ENCODE measurements at places on chromosomes 1 and 21.

- H3K27ac ChIP-seq: peak overlapping the region; percentile 19
- H3K27me3 ChIP-seq: no peaks in the 10 kb centered on the region
- H3K4me1 ChIP-seq: peaks cover 21% of the 10 kb centered on the region
- no peak for DNase-seq
These were observed 115.3 kb downstream of the COLGALT2 start for GRCh38 chr1:183922197-183922596.

- DNase-seq: no peak
- no peak overlapping the region for H3K27ac ChIP-seq
- H3K36me3 ChIP-seq: no peaks in the 10 kb centered on the region
- no peaks in the 10 kb centered on the region for H3K27me3 ChIP-seq
- no peak overlapping the region for H3K4me3 ChIP-seq
These were observed 13.1 kb downstream of the TXNIP start for GRCh38 chr1:145983206-145983675.

DNA sequence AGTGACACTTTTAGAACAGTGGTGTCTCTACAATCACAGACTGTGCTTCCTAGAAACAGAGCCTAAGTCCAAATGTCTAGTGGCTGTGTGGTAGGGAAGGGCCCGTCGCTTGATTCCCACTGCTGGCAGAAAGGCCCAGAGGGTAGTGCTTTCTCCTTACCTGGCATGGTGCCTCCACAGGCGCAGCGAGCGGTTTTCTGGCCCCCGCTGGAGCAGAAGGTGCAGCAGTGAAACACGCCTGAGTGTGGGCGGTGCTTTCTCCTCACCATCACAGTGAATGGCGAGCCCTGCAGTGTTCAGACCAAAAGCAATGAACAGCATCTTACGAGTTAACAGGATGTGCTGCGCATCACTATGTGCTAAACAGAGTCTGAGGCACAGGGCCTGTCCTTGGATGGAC is 8.3 kb downstream of the TRIM45 start:
- H3K4me1 ChIP-seq: no peaks in the 10 kb centered on the region
- H3K27me3 ChIP-seq: no peaks in the 10 kb centered on the region
- no peak overlapping the region for H3K27ac ChIP-seq

DNA sequence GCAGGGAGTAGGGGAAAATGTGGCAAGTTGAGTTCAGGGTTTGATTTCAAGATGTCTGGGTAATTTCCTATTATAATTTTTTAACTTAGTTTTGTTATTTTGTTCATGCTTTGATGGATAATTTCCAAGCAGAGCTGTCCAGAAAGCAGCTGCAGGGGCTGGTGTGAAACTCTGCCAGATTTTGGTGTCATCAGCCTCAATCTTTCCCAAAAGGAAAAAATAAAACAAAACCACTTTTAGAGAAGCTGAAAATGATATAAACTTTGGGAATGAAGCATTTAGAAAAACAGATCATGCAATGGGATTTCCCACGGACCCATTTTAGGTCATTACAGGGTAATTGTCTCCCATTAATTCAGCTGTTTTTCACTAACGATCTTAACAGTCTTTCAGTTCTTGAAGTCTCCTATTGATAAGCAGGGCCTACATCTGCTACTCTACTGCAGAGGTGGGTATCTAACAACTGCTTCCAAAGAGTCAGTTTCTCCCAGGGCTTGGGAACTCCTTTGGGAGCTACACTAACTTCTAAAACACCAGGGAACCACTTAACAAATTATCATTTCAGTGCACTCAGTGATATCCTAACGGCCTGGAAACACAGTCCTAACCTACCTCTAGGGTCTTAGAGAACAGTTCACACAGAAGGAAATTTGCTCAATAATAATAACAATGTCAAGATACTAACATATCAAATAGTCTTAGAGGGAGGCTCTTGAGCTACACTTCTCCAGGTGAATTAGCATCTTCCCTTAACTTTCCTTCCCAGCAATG is 12.3 kb downstream of the ZNF436 start:
- H3K27me3 ChIP-seq: no peaks in the 10 kb centered on the region
- no peak for DNase-seq
- no peaks in the 10 kb centered on the region for H3K4me1 ChIP-seq
- H3K27ac ChIP-seq: no peak overlapping the region

DNA sequence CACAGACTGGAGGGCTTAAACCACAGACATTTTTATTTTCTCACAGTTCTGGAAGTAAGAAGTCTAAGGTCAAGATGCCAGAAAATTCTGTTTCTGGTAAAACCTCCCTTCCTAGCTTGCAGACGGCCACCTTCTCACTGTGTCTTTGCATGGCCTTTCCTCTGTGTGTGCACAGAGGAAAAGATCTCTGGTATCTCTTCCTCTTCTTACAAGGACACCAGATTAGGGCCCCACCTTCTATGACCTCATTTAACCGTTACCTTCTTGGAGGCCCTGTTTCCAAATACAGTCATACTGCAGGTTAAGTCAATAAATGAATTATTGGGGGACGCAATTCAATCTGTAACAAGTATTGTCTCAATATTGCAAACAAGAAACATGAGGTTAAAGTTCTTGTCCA is 63.0 kb upstream of the PRDX6 start:
- no peaks in the 10 kb centered on the region for H3K4me1 ChIP-seq
- no peaks in the 10 kb centered on the region for H3K27me3 ChIP-seq
- no peak for DNase-seq
- H3K27ac ChIP-seq: no peak overlapping the region
- H3K4me3 ChIP-seq: no peak overlapping the region

DNA sequence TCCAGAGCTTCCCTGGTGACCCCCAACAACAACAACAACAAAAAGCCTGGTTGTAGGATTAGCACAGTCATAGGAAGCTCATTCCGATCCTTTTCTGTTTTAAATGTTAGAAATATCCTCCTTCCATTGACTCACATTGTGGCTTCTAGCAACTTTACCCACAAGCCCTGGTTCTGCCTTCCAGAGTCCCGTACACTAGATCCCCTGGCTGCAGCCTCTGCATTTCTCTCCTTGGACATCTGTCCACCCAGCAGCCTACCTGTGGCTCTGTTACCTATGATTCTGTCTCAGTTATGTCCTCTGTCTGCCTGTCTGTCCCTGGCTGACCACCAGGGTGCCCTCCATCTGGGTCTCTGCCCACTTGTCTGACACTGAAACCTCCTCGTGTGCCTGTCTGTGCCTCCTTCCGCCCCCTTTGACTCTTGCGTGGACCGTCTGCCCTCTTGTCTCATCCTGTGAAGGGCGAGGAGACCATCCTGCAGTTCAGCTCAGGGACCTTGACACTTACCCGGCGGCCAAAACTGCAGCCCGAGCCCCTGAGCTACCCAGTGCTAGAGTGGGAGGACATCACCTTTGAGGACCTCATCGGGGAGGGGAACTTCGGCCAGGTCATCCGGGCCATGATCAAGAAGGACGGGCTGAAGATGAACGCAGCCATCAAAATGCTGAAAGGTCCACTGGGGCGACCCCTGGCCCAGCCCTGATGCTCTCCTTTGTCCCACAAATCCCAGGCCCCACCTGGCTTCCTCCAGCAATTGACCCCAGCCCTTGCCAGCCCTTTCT is 16.1 kb downstream of the TIE1 start:
- no peaks in the 10 kb centered on the region for H3K27me3 ChIP-seq
- no peak overlapping the region for H3K4me3 ChIP-seq
- no peaks in the 10 kb centered on the region for H3K4me1 ChIP-seq

- no peaks in the 10 kb centered on the region for H3K4me1 ChIP-seq
- no peaks in the 10 kb centered on the region for H3K27me3 ChIP-seq
- DNase-seq: no peak
- no peaks in the 10 kb centered on the region for H3K36me3 ChIP-seq
- H3K27ac ChIP-seq: no peak overlapping the region
These were observed 15.0 kb downstream of the MATN1 start for GRCh38 chr1:30708361-30708728.

GRCh38 chr1:31591425-31592093 is 15.2 kb downstream of the TINAGL1 start:
- H3K36me3 ChIP-seq: no peaks in the 10 kb centered on the region
- no peaks in the 10 kb centered on the region for H3K27me3 ChIP-seq
- peak overlapping the region; percentile 67 for H3K27ac ChIP-seq
- peaks cover 23% of the 10 kb centered on the region for H3K4me1 ChIP-seq
- DNase-seq: no peak

DNA sequence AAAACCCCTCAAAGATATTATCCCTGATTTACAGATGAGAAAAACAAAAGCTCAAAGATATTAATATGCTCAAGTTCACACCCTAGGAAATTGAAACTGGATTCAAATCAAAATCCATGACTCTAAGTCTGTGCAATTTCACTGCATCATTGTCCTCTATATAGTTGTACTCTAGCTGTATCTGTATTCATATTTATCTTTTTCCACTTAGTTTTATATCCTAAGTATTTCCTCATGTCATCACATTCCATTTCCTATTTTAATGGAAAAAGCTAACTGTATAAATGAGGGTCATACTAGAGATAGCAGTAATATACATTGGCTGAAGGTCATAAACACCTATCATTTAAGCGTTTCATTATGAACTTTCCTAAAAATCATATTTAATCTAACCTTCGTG is 42.2 kb upstream of the RALGPS2 start:
- no peak overlapping the region for H3K4me3 ChIP-seq
- H3K27ac ChIP-seq: no peak overlapping the region
- peaks cover 8% of the 10 kb centered on the region for H3K4me1 ChIP-seq
- no peaks in the 10 kb centered on the region for H3K27me3 ChIP-seq
- no peak for DNase-seq

- H3K27me3 ChIP-seq: no peaks in the 10 kb centered on the region
- no peak overlapping the region for H3K27ac ChIP-seq
- H3K4me3 ChIP-seq: no peak overlapping the region
- no peaks in the 10 kb centered on the region for H3K36me3 ChIP-seq
- peaks cover 9% of the 10 kb centered on the region for H3K4me1 ChIP-seq
These were observed 326.4 kb downstream of the TGFB2 start for GRCh38 chr1:218671573-218671972.

- H3K36me3 ChIP-seq: no peaks in the 10 kb centered on the region
- H3K4me3 ChIP-seq: no peak overlapping the region
- no peak overlapping the region for H3K27ac ChIP-seq
- H3K4me1 ChIP-seq: 0 out of 2 replicates have a peak, but pooled peaks cover 4% of the 10 kb centered on the region
These were observed 6.2 kb downstream of the ILDR2 start for GRCh38 chr1:166969074-166969677.

DNA sequence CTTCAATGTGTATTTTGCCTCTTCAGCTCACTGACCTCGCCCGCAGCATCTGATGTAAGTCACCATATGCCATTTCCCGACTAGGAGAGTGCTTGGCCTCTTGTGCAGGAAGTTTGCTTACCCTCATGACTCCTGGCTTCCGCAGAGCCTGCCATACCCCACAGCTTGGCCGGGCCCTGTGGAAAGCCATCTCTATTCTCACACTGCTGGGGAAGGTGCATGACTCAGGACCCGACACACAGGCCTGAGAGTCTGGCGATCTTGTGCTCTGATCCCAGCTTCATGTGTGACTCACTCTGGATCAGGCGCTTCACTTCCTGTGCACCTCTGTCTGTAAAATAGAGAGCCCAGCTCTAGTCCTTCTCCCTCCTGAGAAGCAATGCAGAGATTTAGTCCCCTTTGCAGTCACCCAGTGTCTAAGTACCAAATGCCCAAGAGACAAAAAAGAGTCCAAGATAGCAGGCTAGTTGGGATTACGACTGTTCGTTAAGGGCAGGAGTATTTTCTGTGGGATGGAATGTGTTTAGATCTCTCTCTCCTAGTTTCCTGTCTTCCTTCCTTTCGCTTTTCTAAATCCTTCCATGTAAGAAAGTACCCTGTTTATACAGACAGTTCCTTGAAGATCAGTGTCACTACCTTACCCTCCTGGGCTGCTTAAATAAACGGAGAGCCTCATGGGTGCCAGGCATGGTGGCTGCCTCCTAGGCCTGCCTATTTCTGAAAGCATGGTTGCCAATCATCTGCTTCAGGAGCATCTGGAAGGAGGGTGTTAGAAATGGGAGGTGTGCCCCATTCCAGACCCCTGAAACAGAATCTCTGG is 62.8 kb upstream of the KIF26B start:
- H3K27me3 ChIP-seq: no peaks in the 10 kb centered on the region
- H3K4me1 ChIP-seq: peaks cover 5% of the 10 kb centered on the region
- DNase-seq: peak; percentile 40
- H3K4me3 ChIP-seq: no peak overlapping the region
- H3K27ac ChIP-seq: no peak overlapping the region

DNA sequence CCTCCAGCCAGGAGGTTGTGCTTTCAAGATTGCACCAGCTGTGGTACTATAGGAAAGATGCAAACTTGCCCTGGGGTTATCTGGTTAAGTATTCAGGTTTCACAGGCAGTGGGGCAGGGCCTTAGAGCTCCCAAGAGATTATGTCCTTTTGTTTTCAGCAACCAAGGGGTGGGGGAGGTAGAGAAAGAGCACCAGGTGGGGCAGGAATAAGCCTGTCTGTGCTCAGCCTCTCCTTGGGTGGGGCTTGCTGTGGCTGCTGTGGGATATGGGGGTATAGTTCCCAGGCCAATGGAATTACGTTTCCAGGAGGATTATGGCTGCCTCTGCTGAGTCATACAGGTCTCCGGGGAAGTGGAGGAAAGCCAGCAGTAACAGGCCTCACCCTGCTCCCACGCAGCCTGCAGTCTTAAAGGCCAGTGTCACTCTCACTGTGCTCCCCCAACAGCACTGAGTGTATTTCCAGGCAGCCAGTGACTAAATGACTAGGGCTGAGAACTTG is 508.6 kb downstream of the RWDD3 start:
- H3K36me3 ChIP-seq: no peaks in the 10 kb centered on the region
- H3K27me3 ChIP-seq: no peaks in the 10 kb centered on the region
- DNase-seq: no peak
- no peak overlapping the region for H3K4me3 ChIP-seq
- H3K27ac ChIP-seq: no peak overlapping the region

- no peak for DNase-seq
- no peaks in the 10 kb centered on the region for H3K36me3 ChIP-seq
- H3K4me3 ChIP-seq: no peak within 1 kb of the TSS
- no peaks in the 10 kb centered on the region for H3K27me3 ChIP-seq
- no peak within 1 kb of the TSS for H3K27ac ChIP-seq
These were observed at the start of gene COL24A1 for GRCh38 chr1:86156566-86157455. Gene COL24A1 (minus strand): TSS chr1:86156772. CDS start chr1:86156396, 376 bp downstream.

GRCh38 chr1:200877839-200878551 is 5.2 kb downstream of the GPR25 start:
- no peak overlapping the region for H3K27ac ChIP-seq
- H3K27me3 ChIP-seq: no peaks in the 10 kb centered on the region
- H3K4me3 ChIP-seq: no peak overlapping the region
- DNase-seq: no peak

DNA sequence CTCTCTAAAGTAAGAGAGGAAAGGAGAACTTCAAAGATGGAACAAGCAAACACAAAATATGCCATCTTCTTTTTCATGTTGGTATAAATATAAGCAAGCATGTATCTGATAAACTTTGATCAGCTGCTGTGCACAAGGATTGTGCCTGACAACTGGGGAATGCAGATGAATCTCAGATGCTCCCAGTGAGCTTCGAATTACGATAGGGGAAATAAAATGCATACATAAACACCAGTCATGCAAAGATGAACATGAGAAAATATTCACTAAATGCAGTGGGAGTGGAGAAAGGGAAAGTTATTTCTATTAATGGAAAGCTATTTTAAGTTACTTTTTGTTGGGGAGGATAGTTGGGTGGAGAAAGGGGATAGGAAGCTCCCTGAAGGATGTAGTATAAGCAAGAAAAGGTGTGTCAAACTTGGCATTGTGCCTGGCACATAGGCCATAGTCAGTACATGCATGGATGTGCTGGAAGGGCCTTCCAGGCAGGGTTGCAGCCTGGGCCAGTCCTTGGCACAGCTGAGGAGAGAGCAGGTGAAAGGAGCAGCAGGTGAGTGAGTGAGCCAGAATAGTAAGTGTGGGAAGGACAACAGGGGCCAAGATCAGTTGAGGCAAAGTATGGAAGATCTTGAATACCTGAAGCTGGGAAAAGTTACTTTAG is 57.8 kb upstream of the PGD start:
- no peaks in the 10 kb centered on the region for H3K36me3 ChIP-seq
- no peaks in the 10 kb centered on the region for H3K27me3 ChIP-seq
- H3K4me1 ChIP-seq: peaks cover 10% of the 10 kb centered on the region
- no peak for DNase-seq
- H3K27ac ChIP-seq: no peak overlapping the region
